Endothelial cell (in vitro differentiated cells): ENCODE measurements at places on chromosomes 4 and X. TPM values are rescaled to one million over a fixed set of nuclear protein-coding genes. Genes with fewer than 3 reads are reported as not detected.

DNA sequence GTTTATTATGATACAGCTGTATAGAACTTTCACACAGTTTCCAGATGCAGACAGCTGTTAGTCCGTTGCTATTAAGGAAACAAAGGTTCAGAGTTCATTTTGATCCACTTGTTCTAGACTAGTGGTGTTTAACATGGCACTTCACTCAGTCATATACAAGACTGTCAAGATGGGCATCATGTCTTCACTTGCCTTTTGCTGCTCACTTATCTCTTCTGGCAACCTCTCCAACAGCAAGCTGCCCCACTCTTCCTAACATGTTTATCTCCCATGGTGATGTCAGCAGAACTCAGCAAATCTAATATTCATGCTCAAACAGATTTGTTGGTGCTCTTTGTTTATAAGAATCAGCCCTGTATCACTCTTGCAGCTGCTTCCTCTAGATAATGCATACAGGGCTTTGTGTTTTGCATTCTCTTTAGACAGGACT is 236.2 kb upstream of the HAND2 start:
- no peak overlapping the region for H3K4me3 ChIP-seq
- H3K36me3 ChIP-seq: no peaks in the 10 kb centered on the region
- peak overlapping the region; percentile 83 for H3K27ac ChIP-seq
- peaks cover 1% of the 10 kb centered on the region for H3K27me3 ChIP-seq
- no peak for DNase-seq

- H3K4me3 ChIP-seq: no peak overlapping the region
- peaks cover 4% of the 10 kb centered on the region for H3K4me1 ChIP-seq
- peak overlapping the region; percentile 92 for H3K27ac ChIP-seq
These were observed 82.6 kb downstream of the LUZP4 start for GRCh38 chrX:115372152-115372551.

Gene ADH6
- not detected for total RNA-seq

Gene MMRN1
- 304 TPM for total RNA-seq

Gene NOCT
- 9.3 TPM for total RNA-seq

DNA sequence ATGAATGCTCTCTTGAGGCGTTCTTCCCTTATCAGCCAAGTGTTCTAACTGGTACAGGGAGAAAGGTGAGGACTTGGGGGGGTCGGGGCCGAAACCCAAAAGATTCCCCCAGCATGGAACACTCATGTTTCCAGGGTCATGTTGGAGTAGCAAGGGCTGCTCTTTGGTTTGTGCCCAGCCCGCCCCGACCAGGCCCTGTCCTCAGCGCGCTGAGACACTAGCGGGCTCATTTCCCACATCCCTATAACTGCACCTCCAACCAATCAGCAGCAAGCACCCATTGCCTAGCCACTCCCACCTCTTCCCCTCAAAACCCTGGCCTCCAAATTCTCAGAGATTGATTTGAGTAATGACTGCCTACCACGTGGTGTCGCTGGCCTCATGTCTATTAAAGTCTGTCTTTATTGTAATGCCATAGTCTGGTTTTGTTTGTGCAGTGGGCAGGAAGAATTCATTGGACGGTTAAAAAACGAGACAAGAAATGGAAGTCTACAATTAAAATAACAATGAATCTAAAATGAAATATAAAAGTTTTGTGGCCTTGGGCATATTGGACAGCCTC is 1928.4 kb downstream of the STIM2 start:
- no peak overlapping the region for H3K4me3 ChIP-seq
- no peaks in the 10 kb centered on the region for H3K36me3 ChIP-seq
- no peak overlapping the region for H3K27ac ChIP-seq
- no peak for DNase-seq

Gene DDIT4L
- 3.4 TPM for total RNA-seq

GRCh38 chr4:8920969-8921368 is 49.3 kb upstream of the HMX1 start:
- DNase-seq: no peak
- no peak overlapping the region for H3K27ac ChIP-seq
- H3K4me3 ChIP-seq: no peak overlapping the region
- no peaks in the 10 kb centered on the region for H3K4me1 ChIP-seq
- H3K27me3 ChIP-seq: peaks cover 3% of the 10 kb centered on the region

- H3K4me1 ChIP-seq: no peaks in the 10 kb centered on the region
- H3K36me3 ChIP-seq: no peaks in the 10 kb centered on the region
- no peak overlapping the region for H3K27ac ChIP-seq
- no peak overlapping the region for H3K4me3 ChIP-seq
These were observed 11.7 kb downstream of the PHEX start for GRCh38 chrX:22043872-22044271.

DNA sequence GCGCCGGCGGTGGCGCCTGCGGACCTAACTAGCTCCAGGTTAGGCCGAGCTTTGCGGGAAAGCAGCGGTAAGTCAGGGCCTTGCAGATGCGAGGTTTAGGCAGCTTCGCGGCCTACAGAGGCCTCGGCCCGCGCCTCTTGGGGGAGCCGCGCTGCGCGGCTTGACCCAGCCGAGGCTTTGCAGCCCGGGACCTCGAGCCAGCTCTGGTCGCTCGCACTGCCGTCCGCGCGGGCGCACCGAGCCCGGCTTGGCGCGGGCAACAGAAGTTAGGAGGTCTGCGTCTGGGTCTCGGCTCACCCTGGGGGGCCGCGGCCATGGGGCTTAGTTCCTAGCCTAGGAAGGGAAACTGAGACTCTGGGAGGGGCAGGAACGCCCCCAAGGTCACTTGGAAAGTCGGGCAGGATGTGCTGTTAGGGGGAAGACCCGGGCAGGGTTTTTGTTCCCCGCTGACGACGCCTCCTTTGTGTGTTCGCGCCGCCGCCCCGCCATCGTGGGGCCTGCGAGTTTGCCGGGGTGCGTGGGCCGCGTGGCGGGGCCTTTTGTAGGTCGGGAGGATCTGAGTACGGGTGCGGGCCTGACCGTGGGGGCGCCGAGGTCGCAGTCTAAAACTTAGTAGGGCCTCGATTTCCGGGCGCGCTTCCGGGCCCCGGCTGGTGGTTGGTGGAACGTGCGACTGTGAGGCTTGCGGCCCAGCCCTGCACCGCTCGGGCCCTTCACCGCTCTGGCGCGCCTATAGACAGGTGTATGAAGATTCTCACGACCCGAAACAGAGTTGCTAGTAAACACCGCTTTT is 482 bp downstream of the RNF4 start:
- peaks cover 8% of the 10 kb centered on the region for H3K27me3 ChIP-seq
- H3K36me3 ChIP-seq: peaks cover 10% of the 10 kb centered on the region
- peaks cover 23% of the 10 kb centered on the region for H3K4me1 ChIP-seq
- peak; percentile 67 for DNase-seq
- peak overlapping the region; percentile 95 for H3K27ac ChIP-seq
- peak overlapping the region; percentile 97 for H3K4me3 ChIP-seq

- no peak for DNase-seq
- H3K27me3 ChIP-seq: peaks cover 2% of the 10 kb centered on the region
- H3K36me3 ChIP-seq: peaks cover 15% of the 10 kb centered on the region
- H3K4me1 ChIP-seq: peaks cover 12% of the 10 kb centered on the region
- no peak overlapping the region for H3K4me3 ChIP-seq
These were observed 114.7 kb downstream of the MID1 start for GRCh38 chrX:10505726-10506125.

DNA sequence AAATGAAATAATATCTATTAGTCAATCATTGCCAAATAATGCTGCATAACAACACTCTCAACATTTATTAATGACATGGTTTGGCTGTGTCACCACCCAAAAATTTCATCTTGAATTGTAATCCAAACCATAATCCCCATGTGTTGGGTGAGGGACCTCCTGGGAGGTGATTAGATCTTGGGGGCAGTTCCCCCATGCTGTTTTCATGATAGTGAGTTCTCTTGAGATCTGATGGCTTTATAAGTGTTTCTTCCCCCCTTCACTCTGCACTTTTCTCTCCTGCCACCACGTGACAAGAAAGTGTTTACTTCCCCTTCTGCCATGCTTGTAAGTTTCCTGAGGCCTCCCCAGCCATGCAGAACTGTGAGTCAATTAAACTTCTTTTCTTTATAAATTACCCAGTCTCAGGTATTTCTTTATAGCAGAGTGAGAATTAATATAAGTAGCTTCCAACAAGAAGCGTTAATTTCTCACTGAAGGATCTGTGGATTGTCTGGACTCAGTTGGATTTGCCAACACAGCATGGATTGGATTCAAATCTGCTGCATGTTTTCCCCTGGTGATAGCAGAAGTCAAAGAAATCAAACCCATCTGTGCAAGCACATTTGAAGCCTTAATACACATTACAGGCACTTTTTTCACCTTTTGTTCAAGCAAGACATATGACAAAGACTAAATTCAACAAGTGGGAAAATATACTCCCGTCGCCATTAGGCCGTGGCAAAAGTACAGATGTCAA is 216.6 kb downstream of the PDGFC start:
- H3K4me1 ChIP-seq: peaks cover 3% of the 10 kb centered on the region
- no peak for DNase-seq
- no peak overlapping the region for H3K4me3 ChIP-seq
- no peak overlapping the region for H3K27ac ChIP-seq
- peaks cover 2% of the 10 kb centered on the region for H3K27me3 ChIP-seq

Gene PAK3
- 4.0 TPM for total RNA-seq

Gene RTL3
- total RNA-seq: not detected

DNA sequence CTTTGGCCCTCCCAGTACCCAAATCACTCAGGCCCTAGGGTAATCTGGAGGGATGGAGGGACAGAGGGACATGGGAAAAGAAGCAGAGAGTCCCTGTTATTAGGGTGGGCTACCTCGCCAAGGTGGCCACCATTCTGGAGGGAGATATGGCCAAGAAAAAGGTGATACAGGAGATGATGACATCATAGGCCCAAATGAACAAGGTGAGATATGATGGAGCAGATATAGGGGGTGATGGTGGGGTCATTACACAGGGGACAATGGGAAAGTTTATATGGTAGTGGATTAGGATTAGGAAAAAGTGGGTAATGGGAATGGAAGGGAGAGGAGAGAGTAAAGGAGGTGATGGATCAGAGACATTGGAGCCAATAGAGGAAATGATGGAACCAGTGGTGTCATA is 12.9 kb upstream of the SYP start:
- no peak overlapping the region for H3K27ac ChIP-seq
- no peak for DNase-seq
- H3K4me1 ChIP-seq: no peaks in the 10 kb centered on the region
- no peak overlapping the region for H3K4me3 ChIP-seq
- no peaks in the 10 kb centered on the region for H3K36me3 ChIP-seq
- peaks cover 12% of the 10 kb centered on the region for H3K27me3 ChIP-seq

Gene BEND2
- not detected for total RNA-seq

DNA sequence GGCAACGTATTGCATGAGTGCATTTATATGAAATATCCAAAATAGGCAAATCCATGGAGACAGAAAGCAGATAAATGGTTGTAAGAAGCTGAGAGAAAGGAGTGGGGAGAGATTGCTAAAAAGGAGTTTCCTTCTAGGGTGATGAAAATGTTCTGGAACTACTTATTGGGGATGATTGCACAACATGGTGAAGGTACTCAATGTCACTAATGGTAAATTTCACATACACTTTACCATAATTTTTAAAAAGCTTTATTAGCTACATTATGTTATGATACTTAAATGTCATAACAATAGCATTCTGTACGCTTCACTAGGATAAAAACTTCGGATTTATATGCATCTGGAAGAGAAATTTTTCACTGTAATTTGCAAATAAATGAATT is 56.7 kb upstream of the WDR19 start:
- no peaks in the 10 kb centered on the region for H3K27me3 ChIP-seq
- H3K27ac ChIP-seq: no peak overlapping the region
- no peaks in the 10 kb centered on the region for H3K4me1 ChIP-seq
- peaks cover 10% of the 10 kb centered on the region for H3K36me3 ChIP-seq
- DNase-seq: no peak

DNA sequence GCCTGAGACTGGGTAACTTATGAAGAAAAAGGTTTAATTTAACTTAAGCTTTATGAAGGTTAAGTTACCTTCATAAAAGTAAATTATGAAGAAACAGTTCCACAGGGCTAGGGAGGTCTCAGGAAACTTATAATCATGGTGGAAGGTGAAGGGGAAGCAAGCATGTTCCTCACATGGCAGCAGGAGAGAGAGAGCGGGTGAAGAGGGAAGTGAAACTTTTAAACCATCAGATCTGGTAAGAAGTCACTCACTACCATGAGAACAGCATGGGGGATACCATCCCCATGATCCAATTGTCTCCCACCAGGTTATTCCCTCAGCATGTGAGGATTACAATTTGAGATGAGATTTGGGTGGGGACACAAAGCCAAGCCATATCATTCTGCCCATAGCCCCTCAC is 944.7 kb upstream of the NDST4 start:
- H3K27ac ChIP-seq: no peak overlapping the region
- no peaks in the 10 kb centered on the region for H3K36me3 ChIP-seq
- no peaks in the 10 kb centered on the region for H3K27me3 ChIP-seq
- H3K4me1 ChIP-seq: no peaks in the 10 kb centered on the region
- H3K4me3 ChIP-seq: no peak overlapping the region

Gene SSX1
- not detected for total RNA-seq

DNA sequence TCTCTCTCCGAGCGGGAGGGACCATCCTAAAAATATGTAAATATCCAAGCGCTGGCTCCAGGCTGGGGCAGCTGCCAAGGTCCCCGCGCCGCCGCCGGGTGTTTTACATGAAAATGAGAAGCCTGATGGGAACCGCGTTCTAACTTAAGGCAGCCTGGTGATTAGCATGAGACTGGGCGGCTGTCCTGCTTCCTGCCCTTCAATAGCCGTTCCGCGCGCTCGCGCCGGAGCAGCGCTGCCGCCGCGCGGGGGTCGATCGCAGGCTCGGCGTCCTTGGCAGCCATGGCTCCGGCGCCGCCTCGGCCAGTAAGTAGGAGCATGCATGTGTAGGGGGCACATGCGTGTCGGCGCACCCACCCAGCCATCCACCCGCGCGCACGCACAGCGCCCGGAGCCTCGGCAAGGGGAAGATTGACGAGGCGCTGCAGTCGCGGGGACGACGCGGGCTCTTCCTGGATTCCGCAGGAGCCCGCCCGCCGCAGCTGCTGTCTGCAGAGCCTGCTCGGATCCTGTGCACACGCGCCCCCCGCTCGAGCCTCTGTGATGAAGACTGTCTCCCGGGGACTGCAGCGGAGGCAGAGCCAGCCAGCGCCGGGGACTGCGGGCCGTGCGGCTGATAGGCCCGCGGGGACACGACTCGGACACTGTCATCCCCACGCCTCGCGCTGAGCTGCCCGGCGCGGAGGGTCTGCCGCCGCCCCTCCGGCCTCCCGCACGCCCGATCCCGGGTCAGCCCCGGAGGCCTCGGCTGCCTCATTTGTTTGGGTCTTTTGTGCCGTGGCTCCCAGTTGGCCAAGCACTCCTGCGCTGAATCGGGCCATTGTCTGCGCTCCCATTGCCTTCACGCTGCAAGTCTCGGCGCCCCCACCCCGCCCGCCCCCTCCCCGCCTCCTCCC is 734 bp downstream of the STOX2 start:
- peaks cover 11% of the 10 kb centered on the region for H3K4me1 ChIP-seq
- peaks cover 4% of the 10 kb centered on the region for H3K36me3 ChIP-seq
- peak; percentile 49 for DNase-seq
- no peak overlapping the region for H3K27ac ChIP-seq
- H3K27me3 ChIP-seq: peaks cover 4% of the 10 kb centered on the region

DNA sequence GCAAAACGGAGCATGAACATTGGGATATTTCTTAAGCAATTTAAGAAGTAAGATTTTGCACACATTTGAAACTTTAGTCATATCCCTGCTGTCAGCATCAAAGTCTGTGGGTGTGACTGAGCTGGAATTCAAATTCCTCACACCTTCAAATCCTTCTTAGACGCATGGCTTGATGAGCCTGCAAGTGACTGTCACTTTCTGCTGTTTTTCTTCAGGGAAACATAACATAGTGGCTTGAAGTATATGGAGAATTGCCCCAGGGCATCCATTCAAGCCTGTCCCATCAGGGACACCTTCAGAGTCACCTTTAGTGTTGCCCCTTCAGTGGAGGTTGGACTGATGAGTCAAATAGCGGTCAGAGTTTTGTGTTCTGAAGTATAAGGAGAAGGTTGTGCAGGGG is 17.4 kb downstream of the FHDC1 start:
- no peak for DNase-seq
- peaks cover 27% of the 10 kb centered on the region for H3K4me1 ChIP-seq
- H3K4me3 ChIP-seq: no peak overlapping the region

Gene ARHGAP4
- 72.2 TPM for total RNA-seq
